ENCODE measurements at places on chromosomes 16 and 17.

- no peak for DNase-seq
Observed at GRCh38 chr17:13004336-13004735, 13.5 kb downstream of the ELAC2 start.

- no peak for DNase-seq
Observed at GRCh38 chr17:73586921-73587602, 57.2 kb downstream of the SDK2 start.

GRCh38 chr17:7586673-7587419 lies 3.0 kb downstream of the SOX15 start:
- DNase-seq, result no peak

DNA sequence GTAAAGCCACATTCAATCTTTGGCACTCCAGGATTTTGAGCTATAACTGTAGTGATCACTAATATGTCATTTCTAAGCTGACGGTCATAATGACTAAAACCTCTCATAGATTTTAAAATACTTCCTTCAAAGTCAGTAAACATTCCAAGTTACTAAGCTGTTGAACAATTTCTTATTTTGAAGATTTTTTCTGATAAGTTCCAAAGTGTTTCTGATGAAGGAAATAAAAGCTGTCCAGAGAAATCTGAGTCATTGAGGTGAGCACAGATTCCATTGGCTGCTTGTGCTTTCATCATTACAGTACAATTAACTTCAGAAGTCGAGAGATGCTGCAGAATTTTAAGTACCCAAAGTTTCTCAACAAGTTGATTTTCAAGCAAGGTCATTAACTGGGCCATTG lies 23.9 kb downstream of the NLRC5 start:
- DNase-seq, result no peak

- no peak for DNase-seq
Observed at GRCh38 chr17:59310263-59310920, 21.1 kb upstream of the YPEL2 start.

DNA sequence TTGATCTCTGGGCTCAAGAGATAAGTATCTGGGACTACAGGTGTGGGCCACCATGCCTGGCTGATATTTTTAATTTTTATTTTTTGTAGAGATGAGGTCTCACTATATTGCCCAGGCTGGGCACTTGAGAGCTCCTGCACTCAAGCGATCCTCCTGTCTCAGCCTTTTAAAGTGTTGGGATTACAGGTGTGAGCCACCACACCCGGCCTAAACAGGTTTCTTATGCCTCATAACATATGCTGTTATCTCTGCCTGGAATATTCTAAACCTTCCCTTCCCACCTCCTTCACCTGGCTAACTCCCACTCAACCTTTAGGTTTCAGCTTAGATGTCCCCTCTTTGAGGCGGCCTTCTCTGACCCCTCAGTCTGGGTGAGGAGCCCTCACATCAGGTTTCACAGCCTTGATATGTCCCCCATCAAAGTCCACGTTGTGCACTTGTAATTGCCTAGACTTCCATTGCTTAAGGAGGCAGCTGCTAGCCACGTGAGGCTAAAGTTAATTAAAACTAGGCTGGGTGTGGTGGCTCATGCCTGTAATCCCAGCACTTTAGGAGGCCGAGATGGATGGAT lies 8.6 kb upstream of the CNP start:
- DNase-seq, result no peak

GRCh38 chr17:29004081-29004692 lies 1.6 kb downstream of the SEZ6 start:
- no peak for DNase-seq

Data from NAMALWA (cell line).